EL (cell line): ENCODE measurements at places on chromosomes 6 and 20.

- DNase-seq, result no peak
These were observed 92.4 kb downstream of the COL9A1 start for GRCh38 chr6:70210462-70210861.

GRCh38 chr6:36908747-36909146 lies 23.0 kb downstream of the C6orf89 start:
- DNase-seq, result no peak

- DNase-seq, result no peak
These were observed 34.0 kb upstream of the MMS22L start for GRCh38 chr6:97316978-97317377.

DNA sequence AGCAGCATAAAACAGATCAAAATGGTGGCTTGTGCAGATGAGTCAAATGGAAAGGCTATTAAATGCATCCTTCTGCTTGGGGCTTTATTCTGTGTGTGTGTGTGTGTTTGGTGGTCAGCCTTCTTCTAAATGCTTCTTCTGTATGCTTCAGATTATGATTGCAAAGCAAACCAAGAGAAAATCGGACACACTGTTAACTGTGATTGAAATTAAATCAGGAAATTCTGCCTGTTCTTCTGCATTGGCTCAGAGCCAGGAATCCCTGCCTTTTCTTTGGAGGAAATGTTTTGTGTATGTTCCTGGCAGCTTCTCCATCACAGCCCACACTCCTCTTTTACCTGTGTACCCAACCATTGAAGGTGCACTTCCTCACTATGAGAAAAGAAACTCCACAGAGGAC lies 22.3 kb upstream of the PDE10A start:
- no peak for DNase-seq

GRCh38 chr20:7520361-7520760 lies 419.9 kb downstream of the HAO1 start:
- no peak for DNase-seq

GRCh38 chr6:32132110-32132509 lies 2.0 kb upstream of the FKBPL start:
- no peak for DNase-seq

DNA sequence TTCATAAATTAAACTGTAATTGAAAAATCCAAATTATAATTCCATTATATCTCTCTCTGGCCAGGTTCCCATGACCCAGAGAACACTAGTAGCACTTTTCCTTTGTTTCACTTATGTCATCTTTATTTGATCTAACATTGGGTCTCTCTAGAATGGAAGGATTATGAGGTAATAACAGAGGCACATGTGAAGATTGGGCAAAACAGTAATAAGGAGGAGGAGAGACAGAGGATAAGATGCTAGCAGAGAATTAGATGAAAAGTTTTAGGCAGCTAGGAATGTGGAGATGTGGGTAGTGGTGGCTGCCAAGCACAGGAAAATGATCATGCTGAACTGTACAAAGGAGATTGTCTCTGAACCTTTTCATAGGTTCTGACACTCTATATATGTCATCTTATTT lies 3.3 kb downstream of the TAB2 start:
- no peak for DNase-seq

- no peak for DNase-seq
These were observed 150.7 kb downstream of the FARS2 start for GRCh38 chr6:5412017-5412416.

GRCh38 chr6:7781240-7781639 lies 55.3 kb downstream of the BMP6 start:
- DNase-seq, result no peak
